Activated CD4-positive, alpha-beta T cell treated with anti-CD3 and anti-CD28 coated beads, Interleukin-2, amount 50 U/mL, for 16 hours (primary cell): ENCODE measurements at places on chromosomes 2 and 18.

DNA sequence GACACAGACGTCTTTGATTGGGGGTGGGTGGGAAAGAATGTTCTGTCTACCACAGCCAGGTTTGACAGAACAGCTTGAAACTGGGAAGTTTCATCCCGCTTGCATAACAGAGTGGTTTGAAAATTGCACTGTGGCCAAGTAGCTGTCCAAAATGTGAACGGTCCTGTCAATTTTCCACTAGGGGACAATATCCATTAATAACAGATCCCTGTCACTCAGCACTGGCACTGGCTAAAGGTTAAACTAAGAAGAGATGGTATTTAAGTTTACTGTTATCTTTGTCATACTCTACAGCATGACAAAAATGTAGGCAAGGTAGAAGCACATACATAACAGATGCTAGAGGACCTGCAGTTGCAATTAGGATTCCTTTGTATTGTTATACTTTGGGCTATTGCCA, 55.6 kb upstream of the ACMSD start:
- DNase-seq, result peak; percentile 18

DNA sequence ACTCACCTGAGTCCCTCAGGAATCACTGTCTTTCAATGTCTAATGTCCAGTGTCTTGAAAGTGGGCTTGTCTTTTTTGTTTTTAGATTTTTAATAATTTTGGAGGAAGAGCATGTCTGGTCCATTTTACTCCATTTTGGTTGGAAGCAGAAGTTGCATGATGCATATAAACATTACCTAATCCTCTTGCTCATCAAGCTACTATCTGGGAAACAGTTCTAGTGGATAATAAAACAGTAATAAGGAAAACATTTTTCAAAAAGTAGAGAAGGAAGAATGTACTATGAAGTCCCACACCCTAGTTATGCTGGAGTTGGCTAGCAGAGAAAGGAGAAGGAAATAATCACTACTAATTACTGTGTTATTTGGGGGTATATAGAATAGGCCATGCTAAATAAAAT, 263.7 kb downstream of the ETAA1 start:
- no peak for DNase-seq

DNA sequence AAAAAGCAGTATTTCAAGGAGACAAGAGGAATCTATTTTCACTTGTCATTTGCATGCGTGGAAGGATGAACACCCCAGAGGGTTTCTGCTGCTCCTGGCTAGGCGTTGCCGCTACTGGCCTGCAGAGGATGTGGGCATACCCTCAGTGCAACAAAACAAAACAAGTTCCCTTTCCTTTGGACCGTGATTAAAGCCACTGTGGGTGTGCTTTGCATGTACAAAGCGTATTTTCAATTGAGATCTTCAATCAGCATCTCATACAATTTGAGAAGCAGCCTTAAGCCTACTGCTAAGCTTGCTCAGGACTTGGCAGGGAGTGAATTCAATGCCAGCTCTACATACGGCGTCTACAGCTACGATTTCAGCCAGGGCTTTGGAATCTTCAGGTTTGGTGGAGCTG, 298.4 kb downstream of the LPIN1 start:
- DNase-seq, result no peak

DNA sequence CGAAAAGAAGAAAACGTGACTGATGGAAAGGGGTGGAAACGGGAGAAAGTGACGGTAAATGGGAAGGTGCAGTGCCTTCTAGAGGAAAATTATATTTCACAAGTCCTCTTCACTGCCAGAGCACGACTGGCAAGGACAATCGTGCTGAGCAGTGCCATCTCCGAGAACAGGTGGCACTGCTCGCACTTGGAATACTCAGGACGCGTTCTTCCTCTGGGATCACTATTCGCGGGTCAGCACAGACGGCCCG, 364 bp downstream of the STAT1 start:
- DNase-seq, result peak; percentile 39

GRCh38 chr18:2180586-2180985, 390.7 kb downstream of the METTL4 start:
- DNase-seq, result no peak

DNA sequence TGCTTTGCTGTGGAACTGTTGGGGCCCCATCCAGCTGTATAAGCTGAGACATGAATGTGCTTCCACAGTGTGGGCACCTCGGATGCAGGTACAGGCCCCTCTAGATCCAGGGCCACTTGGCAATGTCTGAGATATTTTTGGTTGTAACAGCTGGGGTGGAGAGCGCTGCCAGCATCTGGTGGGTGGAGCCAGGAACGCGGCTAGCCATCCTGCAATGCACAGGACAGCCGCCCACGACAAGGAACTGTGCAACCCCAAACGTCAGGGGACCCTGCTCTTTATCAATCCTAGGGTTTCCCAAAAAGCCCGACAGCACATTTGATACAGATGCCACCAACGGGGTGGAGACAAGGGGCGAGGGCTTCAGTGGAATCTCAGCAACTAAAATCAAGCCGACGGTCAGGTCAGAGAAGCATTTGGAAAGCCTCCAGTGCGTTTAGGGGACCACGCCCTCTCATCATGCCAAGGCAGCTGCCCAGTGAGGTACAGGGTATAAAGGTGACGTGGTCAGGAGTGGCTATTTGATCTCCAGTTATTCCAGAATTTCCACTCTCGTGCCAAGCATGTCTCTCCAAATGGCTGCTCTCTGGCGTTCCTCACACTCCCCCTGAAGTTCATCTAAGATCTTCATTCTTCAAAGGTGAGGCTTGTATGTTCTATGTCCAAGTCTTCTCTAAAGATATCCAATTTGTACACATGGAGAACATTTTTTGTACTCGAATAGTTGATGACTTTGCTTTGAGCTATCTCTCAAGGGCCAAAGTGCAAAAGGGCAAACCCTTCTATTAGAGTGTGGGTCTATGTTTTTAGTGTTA, 55.7 kb downstream of the LRRFIP1 start:
- no peak for DNase-seq

- no peak for DNase-seq
These were observed 248.4 kb downstream of the FHOD3 start for GRCh38 chr18:36545821-36546427.

DNA sequence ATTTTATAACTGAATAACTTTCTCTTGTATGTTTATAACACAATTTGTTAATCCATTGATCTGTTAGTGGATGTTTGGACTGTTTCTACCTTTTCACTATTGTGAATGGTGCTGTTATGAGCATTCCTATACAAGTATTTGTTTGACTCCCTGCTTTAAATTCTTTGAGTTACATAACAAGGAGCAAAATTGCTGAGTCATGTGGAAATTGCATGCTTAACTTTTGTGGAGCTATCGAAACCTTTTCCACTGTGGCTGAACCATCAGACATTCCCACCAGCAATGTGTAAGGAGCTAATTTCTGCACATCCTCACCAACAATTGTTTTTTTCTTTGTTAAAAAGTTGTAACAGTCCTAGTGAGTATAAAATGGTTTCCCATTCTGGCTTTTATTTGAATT, 415.5 kb downstream of the CBLN2 start:
- no peak for DNase-seq

- no peak for DNase-seq
These were observed 158.5 kb downstream of the GALNT3 start for GRCh38 chr2:165635532-165635931.

GRCh38 chr2:62099523-62100175, 96.3 kb upstream of the B3GNT2 start:
- peak; percentile 1 for DNase-seq

DNA sequence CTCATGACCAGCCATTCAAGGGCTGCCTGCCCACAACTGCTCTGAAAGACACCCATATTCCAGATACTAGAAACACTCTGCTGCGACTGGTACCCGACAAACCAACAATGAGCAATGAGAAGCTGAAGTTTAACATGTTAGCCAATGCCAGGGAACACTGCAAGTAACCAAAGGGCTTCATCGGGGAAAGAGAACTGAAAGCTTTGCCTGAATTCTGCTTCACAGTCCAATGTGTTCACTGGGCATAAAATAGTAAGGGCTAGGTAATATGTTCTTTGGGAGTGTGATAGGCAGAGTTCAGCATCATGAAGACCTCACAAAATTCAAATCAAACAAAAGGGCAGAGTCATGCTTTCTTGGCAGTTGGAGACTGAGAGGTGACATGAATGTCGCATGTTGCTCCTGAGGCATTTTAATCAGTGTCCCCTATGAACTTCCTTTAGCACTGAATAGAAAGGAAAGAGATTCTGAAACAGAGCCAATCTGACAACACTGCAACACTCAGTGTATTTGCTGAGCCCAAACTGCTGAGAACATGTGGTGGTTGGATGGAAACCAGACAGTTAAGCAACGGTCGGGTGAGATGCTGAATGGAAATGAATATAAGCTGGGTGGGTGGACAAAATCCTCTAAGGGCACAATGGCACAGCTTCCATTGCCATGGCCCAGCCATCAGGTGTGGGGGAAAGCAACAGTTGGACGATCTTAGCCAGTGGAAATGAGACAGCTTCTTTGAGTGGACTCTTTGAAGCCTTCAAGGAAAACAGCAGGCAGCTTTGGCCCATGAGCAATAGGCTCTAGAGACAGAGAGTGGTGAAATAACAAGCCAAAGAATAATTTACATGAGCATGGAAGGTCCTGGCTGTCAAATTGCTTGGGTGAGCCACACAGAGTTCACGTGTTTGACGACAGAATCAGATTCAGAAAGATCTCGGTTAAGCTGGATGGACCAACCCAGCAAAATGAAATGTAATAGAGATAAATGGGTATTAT, 277.5 kb downstream of the AFF3 start:
- no peak for DNase-seq

DNA sequence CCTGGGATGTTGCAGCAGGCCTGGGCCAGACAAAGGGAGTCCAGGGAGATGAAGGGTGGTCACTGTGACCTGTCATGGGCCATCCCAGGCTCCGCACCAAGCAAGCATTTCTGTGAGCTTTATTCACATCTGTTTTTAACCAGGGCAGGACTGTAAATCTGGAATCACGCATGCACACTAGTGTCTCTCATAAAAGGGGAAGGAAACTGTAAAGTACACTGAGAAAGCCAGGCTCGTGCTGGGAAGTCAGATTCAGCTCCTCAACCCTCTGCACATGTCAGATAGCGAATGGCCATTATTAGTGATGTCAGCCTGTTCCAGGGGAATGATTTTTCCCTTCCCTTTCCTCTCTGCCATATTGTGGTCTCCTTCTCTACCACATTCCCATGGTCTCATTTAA, 818.6 kb upstream of the RAB6C start:
- no peak for DNase-seq

DNA sequence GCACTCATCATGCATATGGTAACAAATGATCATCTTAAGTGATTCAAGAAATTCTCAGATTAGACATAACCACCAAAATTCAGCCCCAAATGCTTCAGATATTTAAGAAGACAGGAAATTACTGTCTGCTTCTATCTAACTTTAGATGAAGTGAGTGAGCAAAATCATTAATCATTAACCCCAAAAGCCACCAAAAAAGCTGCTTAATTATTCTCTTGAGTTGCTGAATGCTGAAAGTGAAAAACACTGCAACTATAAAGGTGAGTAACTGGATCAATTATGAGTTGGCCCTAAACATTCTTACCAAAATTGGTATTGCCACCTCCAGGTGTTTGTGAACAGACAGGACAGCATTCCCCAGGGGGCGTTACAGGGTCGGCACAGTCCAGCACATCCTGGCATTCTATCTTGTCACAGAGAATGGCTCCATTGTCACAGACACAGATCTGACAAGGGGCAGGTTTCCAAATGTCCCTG, 69.6 kb downstream of the COL5A2 start:
- no peak for DNase-seq

- DNase-seq, result no peak
These were observed 354.8 kb downstream of the INSIG2 start for GRCh38 chr2:118442996-118443553.

- DNase-seq, result no peak
These were observed 7.2 kb downstream of the ALKAL2 start for GRCh38 chr2:280650-281110.

DNA sequence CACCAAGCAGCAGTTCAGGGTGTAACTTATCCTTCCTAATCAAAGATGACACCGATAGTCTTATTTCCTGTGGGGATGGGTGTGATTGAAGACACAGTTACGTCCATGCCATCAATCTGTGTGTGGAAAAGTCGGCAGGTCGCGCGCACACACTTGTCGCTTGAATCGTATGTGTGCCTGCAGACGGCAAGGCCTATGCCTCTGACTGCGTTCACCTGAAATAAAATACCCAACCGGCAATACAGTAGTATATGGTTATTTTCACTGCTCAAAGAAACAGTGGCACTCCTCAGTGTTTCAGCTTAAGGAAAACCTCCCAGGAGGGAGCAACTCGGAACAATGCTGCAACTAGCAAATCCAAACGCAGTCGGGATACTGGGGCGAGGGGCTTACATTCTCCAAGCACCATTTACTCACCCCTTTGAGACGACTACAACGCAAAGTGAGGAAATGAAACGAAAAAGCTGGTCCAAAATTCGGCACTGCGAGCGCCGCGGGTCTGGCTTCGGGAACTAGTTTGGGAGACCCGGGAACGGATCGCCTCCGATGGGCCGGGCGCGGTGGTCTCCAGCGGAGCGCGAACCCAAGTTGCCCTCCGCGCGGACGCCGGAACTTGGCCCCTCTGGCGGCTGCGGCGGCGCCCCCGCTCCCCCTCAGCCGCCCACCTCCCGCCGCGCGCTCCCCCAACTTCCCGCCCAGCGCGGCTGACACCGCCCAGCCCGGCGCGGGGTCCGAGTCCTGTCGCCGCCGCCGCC, 675 bp downstream of the PRKD3 start:
- DNase-seq, result peak; percentile 41
